ENCODE measurements at places on chromosomes 2 and 18. TPM values are rescaled to one million over a fixed set of nuclear protein-coding genes. Genes with fewer than 3 reads are reported as not detected.

GRCh38 chr2:175941699-175942098 is 60.4 kb downstream of the LNPK start:
- no peaks in the 10 kb centered on the region for H3K4me1 ChIP-seq
- no peak for DNase-seq
- peaks cover 9% of the 10 kb centered on the region for H3K36me3 ChIP-seq
- no peak overlapping the region for H3K4me3 ChIP-seq

DNA sequence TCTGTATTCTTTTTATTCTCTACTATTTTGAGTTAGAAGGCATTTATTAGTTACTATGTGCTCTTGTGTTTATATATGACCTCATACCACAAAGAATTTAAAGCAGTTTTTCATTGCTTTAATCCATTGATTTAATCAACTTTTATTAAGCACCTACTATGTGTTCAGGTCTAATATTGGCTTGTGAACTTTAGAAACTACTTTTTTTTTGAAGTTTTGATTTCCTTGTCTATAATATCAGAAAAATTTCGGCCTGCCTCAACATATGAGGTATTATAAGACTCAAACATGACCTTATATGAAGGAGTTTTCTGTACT is 117.7 kb downstream of the ZNF521 start:
- no peaks in the 10 kb centered on the region for H3K27me3 ChIP-seq
- H3K4me1 ChIP-seq = no peaks in the 10 kb centered on the region
- no peak for DNase-seq
- H3K27ac ChIP-seq = no peak overlapping the region

The SPP2 gene
- total RNA-seq = not detected

- no peaks in the 10 kb centered on the region for H3K27me3 ChIP-seq
- DNase-seq = no peak
- H3K4me3 ChIP-seq = no peak overlapping the region
Observed at GRCh38 chr2:167335541-167335992, 447.3 kb downstream of the XIRP2 start.

GRCh38 chr2:64300066-64300465 is 153.9 kb upstream of the LGALSL start:
- no peak overlapping the region for H3K4me3 ChIP-seq
- H3K27ac ChIP-seq = no peak overlapping the region
- H3K4me1 ChIP-seq = no peaks in the 10 kb centered on the region
- no peaks in the 10 kb centered on the region for H3K36me3 ChIP-seq
- H3K27me3 ChIP-seq = peaks cover 1% of the 10 kb centered on the region

GRCh38 chr2:150168595-150169236 is 318.8 kb downstream of the RND3 start:
- no peaks in the 10 kb centered on the region for H3K27me3 ChIP-seq
- H3K27ac ChIP-seq = no peak overlapping the region
- H3K36me3 ChIP-seq = no peaks in the 10 kb centered on the region
- H3K4me1 ChIP-seq = no peaks in the 10 kb centered on the region
- H3K4me3 ChIP-seq = no peak overlapping the region

GRCh38 chr18:75139226-75139911 is 69.6 kb downstream of the PTGR3 start:
- no peak overlapping the region for H3K27ac ChIP-seq
- H3K4me3 ChIP-seq = no peak overlapping the region
- H3K36me3 ChIP-seq = no peaks in the 10 kb centered on the region
- H3K4me1 ChIP-seq = no peaks in the 10 kb centered on the region
- H3K27me3 ChIP-seq = peaks cover 54% of the 10 kb centered on the region

GRCh38 chr2:218166791-218167190 is at the start of gene CXCR1:
Gene CXCR1, minus strand, starts transcription at chr2:218166962. Its CDS starts 1,751 bp downstream, at chr2:218165211.
- no peaks in the 10 kb centered on the region for H3K36me3 ChIP-seq
- H3K27me3 ChIP-seq = peaks cover 46% of the 10 kb centered on the region
- H3K4me1 ChIP-seq = peaks cover 13% of the 10 kb centered on the region
- H3K4me3 ChIP-seq = no peak within 1 kb of the TSS
- no peak for DNase-seq

The RPRM gene
- not detected for total RNA-seq

GRCh38 chr2:230268606-230269243 is 43.2 kb downstream of the SP140 start:
- no peak overlapping the region for H3K27ac ChIP-seq
- peaks cover 24% of the 10 kb centered on the region for H3K27me3 ChIP-seq
- no peaks in the 10 kb centered on the region for H3K36me3 ChIP-seq
- no peak for DNase-seq
- H3K4me1 ChIP-seq = 0 out of 2 replicates have a peak, but pooled peaks cover 8% of the 10 kb centered on the region
- no peak overlapping the region for H3K4me3 ChIP-seq

The TEKT4 gene
- not detected for total RNA-seq

GRCh38 chr2:186328838-186329237 is 157.2 kb upstream of the ZC3H15 start:
- DNase-seq = no peak
- no peak overlapping the region for H3K4me3 ChIP-seq
- no peaks in the 10 kb centered on the region for H3K4me1 ChIP-seq
- no peaks in the 10 kb centered on the region for H3K36me3 ChIP-seq
- H3K27me3 ChIP-seq = no peaks in the 10 kb centered on the region

GRCh38 chr2:235390816-235391194 is 103.0 kb upstream of the AGAP1 start:
- peaks cover 58% of the 10 kb centered on the region for H3K27me3 ChIP-seq
- H3K27ac ChIP-seq = no peak overlapping the region
- no peak overlapping the region for H3K4me3 ChIP-seq

DNA sequence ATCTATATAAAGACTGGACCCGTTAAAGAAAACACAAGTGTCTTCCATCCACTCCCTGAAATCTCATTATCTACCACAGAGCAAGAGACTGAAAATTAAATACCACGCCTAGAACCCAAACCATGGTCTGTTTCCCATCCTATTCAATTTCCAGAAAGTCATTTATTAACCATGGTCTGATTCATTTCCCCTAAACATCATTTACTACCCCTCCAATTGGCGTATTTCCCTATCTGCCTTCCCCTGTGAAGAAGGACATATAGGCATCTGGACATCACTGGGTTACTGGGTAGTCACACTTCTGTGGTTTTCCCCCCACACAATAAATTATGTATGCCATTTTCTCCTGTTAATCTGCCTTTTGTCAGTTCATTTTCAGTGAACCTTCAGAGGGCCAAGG is 30.8 kb downstream of the CCDC93 start:
- peaks cover 76% of the 10 kb centered on the region for H3K36me3 ChIP-seq
- no peak overlapping the region for H3K27ac ChIP-seq
- DNase-seq = no peak
- no peaks in the 10 kb centered on the region for H3K27me3 ChIP-seq

- H3K4me3 ChIP-seq = no peak overlapping the region
- DNase-seq = no peak
- H3K27me3 ChIP-seq = peaks cover 27% of the 10 kb centered on the region
- H3K27ac ChIP-seq = no peak overlapping the region
- H3K4me1 ChIP-seq = no peaks in the 10 kb centered on the region
- H3K36me3 ChIP-seq = no peaks in the 10 kb centered on the region
Observed at GRCh38 chr2:176121190-176122051, 1.1 kb upstream of the HOXD9 start.

The ASPRV1 gene
- total RNA-seq = 0.40 TPM

GRCh38 chr2:28431741-28432140 is 39.1 kb downstream of the FOSL2 start:
- DNase-seq = no peak
- no peak overlapping the region for H3K27ac ChIP-seq
- H3K36me3 ChIP-seq = no peaks in the 10 kb centered on the region
- H3K4me1 ChIP-seq = peaks cover 38% of the 10 kb centered on the region
- H3K27me3 ChIP-seq = no peaks in the 10 kb centered on the region

GRCh38 chr18:79776674-79777073 is 21.1 kb upstream of the KCNG2 start:
- H3K27ac ChIP-seq = no peak overlapping the region
- H3K4me3 ChIP-seq = no peak overlapping the region
- no peaks in the 10 kb centered on the region for H3K36me3 ChIP-seq
- H3K4me1 ChIP-seq = peaks cover 9% of the 10 kb centered on the region
- no peak for DNase-seq
- H3K27me3 ChIP-seq = peaks cover 74% of the 10 kb centered on the region

DNA sequence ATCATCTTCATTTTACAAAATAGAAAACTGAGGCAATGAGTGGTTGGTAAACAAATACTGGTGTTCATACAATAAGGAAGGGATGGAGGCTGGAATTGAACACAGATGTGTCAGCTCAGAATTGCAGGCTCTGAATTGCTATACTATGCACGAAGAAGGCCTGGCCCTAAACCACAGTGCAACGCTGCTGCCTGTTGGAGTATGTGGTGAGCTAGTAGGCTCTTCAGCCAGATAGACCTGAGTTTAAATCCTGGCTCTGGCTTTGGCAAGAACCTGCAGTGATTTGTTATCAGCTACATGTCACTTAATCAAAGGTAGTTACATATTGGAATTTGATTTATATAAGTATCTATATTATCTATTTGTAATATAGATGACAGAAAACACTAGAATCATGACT is 1602.4 kb upstream of the CELF4 start:
- H3K4me3 ChIP-seq = no peak overlapping the region
- DNase-seq = no peak
- H3K36me3 ChIP-seq = no peaks in the 10 kb centered on the region
- H3K27ac ChIP-seq = no peak overlapping the region

DNA sequence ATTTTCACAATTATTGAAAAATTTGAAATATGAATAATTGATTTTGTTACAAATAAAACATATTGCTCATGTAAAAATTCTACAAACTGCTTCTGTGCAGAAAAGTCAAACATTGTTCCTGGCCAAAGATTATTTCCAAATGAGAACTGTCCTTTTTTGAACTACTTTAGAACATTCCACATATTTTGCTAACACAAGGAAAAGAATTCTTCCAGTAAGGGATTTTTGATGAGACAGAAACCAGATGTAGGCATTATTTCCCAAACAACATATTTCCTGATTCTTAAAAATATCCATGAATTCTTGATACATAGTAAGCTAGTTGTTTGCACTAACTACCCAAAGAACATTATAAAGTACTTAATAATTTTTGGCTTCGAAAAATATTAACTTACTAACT is 715.2 kb downstream of the CCDC85A start:
- DNase-seq = no peak
- no peaks in the 10 kb centered on the region for H3K27me3 ChIP-seq
- H3K36me3 ChIP-seq = no peaks in the 10 kb centered on the region
- H3K27ac ChIP-seq = no peak overlapping the region
- H3K4me1 ChIP-seq = no peaks in the 10 kb centered on the region
- no peak overlapping the region for H3K4me3 ChIP-seq

The FAP gene
- total RNA-seq = not detected

DNA sequence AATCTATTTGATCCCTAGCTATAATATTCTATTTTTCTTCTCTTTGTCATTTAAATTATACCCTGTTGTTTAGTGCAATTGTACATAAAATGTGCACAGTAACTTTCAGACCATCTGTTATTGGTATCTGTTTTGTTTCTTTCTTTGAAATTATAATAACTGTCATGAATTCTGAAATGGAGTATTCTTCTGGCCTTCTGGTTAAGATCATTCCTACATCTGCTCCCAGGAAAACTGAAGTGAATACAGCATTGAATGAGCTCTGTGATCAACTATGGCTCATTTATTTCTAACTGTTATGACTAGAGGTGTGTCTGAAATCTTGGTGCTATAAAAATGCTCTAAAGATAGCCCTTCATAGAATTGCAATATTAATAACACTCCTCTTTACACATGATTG is 788.4 kb upstream of the TMEFF2 start:
- no peak for DNase-seq
- H3K4me1 ChIP-seq = no peaks in the 10 kb centered on the region
- no peak overlapping the region for H3K4me3 ChIP-seq
- no peak overlapping the region for H3K27ac ChIP-seq
- no peaks in the 10 kb centered on the region for H3K36me3 ChIP-seq

- no peaks in the 10 kb centered on the region for H3K36me3 ChIP-seq
- H3K27me3 ChIP-seq = no peaks in the 10 kb centered on the region
- no peak overlapping the region for H3K4me3 ChIP-seq
- no peaks in the 10 kb centered on the region for H3K4me1 ChIP-seq
- H3K27ac ChIP-seq = no peak overlapping the region
Observed at GRCh38 chr2:28652217-28652616, 99.4 kb upstream of the PPP1CB start.

Data from HepG2 (cell line).